ENCODE measurements at places on chromosomes 5 and 9.

DNA sequence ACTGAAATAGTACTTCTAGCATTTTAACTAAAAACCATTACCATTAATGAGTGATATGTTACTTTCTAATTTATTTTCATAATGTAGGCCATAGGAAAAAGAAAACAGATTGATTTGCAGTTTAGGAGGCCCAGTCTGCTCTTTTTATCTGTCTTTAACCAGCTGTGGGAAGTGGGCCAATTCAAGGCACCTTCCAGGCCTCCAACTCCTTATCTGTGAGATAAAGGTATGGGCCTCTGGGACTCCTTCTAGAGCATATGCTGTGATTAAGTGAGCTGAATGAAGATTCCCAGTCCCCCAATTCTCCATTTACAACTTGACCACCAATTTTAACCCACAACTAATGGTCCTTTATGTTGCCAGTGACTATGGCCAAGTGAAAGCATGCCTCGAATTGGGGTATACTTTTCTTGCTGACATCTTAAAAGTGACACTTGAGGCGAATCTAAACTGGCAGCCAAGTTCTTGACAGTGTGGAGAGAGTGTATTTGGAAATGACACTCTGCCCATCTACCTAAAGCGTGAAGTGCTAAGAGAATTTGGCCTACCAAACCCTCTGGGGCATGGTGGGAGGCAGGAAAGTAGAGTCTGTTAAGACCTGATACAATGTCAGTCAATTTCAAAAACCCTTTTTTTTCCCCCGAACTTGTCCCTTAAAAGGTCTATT, 88.3 kb downstream of the PIK3R1 start:
- no peak for DNase-seq

GRCh38 chr9:20659474-20659967, 24.5 kb upstream of the FOCAD start:
- DNase-seq: no peak

- DNase-seq: no peak
Measured at GRCh38 chr5:74767579-74767913, 497 bp downstream of the NSA2 start.

DNA sequence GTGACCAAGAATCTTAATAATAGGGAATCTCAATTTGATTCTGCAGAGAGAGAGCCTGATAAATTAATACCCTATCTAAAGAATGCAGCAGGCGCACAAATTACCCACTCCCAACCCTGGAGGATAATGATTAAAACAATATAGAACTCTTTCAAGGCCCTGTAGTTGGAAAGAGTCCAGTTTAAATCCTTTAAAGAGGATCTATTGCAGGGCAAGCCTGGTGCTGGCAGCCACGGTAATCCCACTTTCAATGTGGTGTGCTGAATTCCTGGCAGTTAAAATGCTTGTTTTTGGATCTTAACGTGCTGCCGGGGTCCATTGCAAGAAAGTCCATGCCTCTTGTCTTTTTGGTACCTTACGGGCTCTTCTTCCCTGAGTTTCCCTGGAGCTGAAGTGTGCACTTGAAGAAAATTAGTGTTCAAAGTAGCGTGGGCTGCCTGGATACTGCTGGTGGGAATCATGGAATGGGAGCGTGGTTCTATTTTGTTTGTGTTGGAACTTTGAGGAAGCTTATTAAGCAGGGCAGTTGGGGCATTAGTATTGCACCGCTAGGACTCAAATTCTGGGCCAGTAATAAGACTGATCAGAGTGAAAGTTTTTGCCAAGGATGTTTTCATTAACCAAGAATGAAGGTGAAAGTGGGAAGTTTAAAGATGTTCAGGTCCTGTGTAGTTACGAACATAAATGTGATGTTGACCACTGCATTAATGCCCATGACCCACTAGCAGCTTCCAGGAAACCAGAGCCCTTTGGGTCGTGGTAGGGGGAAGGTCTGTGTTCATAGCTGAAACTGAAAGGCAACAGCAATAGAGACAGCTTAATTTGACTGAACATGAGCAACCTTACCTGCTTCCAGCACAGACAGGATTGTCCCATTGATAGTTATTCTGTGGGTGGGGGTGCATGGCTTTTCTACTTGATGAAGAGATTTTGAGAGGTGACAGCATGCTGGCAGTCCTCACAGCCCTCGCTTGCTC, 20.8 kb downstream of the MARCHF6 start:
- no peak for DNase-seq

DNA sequence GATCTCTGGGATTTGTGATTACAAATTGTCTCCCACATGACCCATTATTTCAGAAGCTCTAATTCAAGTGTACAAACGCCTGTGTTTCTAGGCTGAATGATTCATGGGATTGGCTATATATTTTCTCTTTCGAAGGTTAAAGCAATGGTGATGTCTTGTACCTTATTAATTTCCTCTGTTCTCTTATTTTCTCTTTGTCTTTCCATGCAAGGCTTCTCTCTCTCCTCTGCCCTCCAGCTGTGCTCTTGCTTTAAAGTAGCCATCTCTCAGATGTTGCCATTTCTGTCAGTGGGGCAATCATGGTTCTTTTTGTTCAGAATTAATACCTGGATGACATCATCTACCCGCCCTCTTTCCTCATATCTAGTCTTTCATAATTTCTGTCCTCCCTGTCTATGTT, 184.3 kb upstream of the ATP10B start:
- no peak for DNase-seq

All from iPS DF 19.7 (cell line).